ENCODE measurements at places on chromosomes 16 and 17. TPM values are rescaled to one million over a fixed set of nuclear protein-coding genes. Genes with fewer than 3 reads are reported as not detected.

The BCAR1 gene
- total RNA-seq, result 48.5 TPM

The NXPH3 gene
- total RNA-seq, result 0.38 TPM

The UNK gene
- 8.2 TPM for total RNA-seq

The ZNF652 gene
- 6.3 TPM for total RNA-seq

The B4GALNT2 gene
- total RNA-seq, result under 0.01 TPM

The MYH13 gene
- not detected for total RNA-seq

The TMEM238L gene
- not detected for total RNA-seq

The NOS2 gene
- total RNA-seq, result under 0.01 TPM

The PYY gene
- total RNA-seq, result not detected

The TP53TG3B gene
- total RNA-seq, result not detected

The LGALS9B gene
- total RNA-seq, result not detected

The ASPA gene
- total RNA-seq, result 0.85 TPM

Measured in regular cardiac myocyte (primary cell).